ENCODE measurements at places on chromosomes 5 and 9.
A peak's percentile ranks its signal among the peaks of the same experiment; 100 is the strongest.

DNA sequence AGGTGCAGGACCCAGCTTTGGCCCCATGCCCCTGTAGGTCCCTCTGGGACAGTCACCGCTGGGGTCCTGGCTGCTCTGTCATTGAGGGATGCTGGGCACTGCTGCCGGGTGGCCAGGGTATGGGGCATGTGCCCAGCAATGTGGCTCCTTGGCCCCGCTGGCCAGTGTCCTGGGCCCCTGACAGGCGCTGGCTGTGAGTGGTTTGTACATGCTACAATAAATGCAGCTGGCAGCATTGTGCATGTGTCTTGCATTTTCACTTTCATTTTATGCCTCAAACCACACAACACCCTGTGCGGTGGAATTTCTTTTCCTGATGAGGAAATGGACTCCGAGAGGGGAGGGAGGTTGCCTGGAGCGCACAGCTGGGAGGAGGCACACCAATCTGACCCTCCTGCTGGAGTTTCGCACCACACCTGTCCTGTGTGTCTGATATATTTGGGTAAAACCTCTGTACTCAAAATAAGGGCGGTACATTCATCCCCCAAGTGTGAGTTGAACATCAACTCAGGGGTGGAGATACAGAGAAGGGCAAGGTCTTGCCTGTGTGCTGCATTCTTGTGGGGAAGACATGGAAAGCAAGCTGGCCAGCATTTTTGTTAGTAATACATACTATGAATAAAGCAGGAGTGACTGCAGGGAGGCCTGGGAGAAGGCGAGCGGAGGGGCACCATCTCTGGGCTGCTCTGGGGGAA is 11.7 kb downstream of the TSPAN17 start:
- no peak for DNase-seq

GRCh38 chr5:179337796-179338676 is 7.2 kb downstream of the ADAMTS2 start:
- no peak for DNase-seq

GRCh38 chr9:87713278-87713987 is 12.5 kb upstream of the CTSL start:
- DNase-seq: peak; percentile 94

GRCh38 chr5:25694801-25695200 is 1050.0 kb upstream of the CDH10 start:
- DNase-seq: no peak

DNA sequence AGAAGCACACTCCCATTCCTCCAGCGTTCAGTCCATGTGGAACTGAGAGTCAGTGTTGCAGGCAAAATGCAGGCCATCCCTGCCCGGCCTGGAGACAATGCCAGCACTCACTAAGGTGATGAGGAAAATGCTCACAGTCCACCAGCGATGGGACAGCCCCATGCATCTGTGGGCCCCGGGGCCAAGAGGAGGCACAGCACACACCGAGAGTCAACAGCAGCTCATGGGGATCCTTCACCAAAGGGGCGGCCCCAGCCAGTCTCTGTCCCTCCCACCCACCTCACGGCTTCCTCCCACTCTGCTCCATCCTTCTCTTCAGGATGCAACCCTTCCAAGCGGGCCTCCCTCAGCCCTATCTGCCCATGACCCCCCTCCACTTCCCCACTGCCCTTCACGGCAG is 6.2 kb downstream of the SEMA4D start:
- DNase-seq: no peak

DNA sequence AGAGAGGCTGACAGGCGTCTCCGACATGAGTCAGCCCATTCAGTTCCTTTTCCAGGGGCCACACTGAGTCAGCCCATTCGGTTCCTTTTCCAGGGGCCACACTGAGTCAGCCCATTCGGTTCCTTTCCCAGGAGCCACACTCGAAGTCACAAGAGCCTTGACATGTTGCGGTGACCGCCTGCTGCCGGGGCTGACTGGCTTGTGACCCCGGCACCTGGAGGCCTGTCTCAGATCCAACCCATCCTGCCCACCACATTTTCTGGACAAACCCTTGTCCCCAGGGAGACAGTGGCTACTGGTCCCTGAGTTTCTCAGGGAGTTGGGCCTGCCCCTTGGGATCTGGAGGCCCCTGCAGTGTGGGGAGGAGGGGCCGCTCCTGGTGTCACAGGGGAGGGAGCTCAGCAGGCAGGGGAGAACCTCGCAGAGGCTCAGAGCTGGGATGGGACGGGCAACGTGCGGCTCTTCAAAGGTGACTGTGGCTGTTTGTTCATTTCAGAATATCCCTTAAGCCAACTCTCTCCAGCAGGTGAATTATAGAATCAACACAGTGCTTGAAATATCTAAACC is 40.5 kb upstream of the LPCAT1 start:
- DNase-seq: peak; percentile 79

DNA sequence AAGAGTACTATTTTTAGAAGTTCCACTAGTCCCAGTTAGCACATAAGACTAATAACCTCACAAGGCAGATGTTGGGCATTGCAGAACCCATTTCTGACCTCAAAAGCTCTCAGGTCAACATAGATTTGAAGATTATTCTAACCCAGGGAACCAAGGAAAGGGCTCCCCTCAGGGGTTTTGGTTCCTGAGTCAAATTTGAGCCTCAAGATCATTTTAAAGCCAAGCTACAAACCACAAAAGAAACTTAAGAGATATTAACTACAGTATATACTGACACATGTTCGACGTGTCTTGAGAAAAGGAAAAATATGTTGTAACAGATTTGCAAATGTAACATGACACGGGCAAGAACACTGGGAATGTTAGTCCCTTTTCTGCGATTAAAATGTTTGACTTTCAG is 88.6 kb downstream of the GNAQ start:
- peak; percentile 17 for DNase-seq

GRCh38 chr9:90966480-90967144 is 165.0 kb downstream of the SYK start:
- DNase-seq: no peak

- DNase-seq: peak; percentile 52
Observed at GRCh38 chr5:131322926-131323325, 59.1 kb downstream of the CDC42SE2 start.

GRCh38 chr5:135944967-135945560 is 9.7 kb downstream of the LECT2 start:
- peak; percentile 94 for DNase-seq

- no peak for DNase-seq
Observed at GRCh38 chr9:137967280-137967953, 89.8 kb downstream of the CACNA1B start.

- DNase-seq: no peak
Observed at GRCh38 chr5:147481874-147482705, 27.8 kb downstream of the DPYSL3 start.

DNA sequence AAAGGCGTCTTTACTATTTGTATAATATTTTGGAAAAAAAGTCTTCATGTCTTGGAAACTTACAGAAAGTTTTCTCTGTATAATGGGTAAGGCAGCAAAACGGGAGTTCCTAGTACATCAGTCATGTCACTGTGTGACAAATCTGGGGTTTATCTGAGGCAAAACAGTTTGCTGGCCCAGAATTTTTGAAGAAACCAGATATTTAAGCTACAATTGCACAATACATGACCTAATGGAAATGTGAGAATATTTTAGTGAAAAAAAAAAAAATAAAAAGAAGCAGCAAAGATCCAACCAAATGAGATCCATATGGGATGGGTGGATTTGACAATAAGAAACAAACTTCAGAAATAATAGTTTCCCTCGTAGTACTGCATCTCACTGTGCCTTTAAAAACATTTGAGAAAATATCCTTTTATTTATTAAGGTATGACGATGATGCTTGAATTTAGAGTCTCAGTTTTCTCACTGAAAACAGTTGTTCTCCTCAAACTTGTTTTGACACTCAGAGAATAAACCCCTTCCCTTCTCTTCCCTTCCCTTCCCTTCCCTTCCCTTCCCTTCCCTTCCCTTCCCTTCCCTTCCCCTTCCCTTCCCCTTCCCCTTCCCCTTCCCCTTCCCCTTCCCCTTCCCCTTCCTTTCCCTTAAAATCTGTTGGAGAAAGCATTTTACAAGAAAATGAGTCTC is 180.5 kb upstream of the TUT7 start:
- DNase-seq: no peak

GRCh38 chr9:113737517-113738271 is 138.4 kb upstream of the ZNF618 start:
- DNase-seq: peak; percentile 75

- DNase-seq: peak; percentile 74
Observed at GRCh38 chr5:175464074-175464941, 14.1 kb upstream of the SFXN1 start.

- DNase-seq: no peak
Observed at GRCh38 chr5:86613455-86613854, 4.3 kb upstream of the COX7C start.

DNA sequence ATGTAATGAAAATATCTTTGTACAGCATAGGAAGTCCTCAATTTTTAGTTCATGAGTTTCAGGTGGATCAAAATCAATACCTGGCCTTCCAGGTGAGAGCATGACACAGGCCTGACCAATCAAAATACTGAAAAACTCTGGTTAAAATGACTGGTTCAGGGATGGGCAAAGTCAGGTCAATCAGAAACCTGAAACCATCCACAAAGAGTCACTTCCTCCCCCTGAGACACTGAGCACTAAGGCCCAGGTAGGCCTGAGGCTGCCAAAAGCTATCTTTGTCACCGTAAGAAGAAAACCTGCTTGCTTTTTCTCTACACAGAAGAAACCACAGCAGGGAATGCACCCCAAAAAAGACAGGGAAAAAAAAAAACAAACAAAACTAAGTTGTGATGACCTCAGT is 444.8 kb downstream of the TLR4 start:
- no peak for DNase-seq

- DNase-seq: no peak
Observed at GRCh38 chr5:174687503-174687902, 36.9 kb upstream of the MSX2 start.

DNA sequence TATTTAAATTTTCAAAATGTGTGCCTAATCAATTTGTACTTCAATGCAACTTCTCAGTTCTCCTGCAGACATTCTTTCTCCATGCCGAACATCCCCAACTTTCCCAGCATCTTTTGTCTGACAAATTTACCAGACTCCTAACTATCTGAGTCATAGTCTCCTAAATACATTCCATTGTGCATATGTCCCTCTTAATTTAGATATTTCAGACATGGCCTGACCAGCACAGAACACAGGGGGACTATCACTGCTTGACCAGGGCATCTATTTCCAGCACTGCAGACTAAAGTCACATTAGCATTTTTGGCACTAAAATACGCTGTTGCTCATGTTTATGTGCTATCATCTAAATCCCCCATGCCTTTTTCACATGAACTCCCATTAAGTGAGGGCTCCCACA is 71.9 kb downstream of the ITGA1 start:
- peak; percentile 37 for DNase-seq

- DNase-seq: no peak
Observed at GRCh38 chr9:23779220-23779619, 46.8 kb downstream of the ELAVL2 start.

DNA sequence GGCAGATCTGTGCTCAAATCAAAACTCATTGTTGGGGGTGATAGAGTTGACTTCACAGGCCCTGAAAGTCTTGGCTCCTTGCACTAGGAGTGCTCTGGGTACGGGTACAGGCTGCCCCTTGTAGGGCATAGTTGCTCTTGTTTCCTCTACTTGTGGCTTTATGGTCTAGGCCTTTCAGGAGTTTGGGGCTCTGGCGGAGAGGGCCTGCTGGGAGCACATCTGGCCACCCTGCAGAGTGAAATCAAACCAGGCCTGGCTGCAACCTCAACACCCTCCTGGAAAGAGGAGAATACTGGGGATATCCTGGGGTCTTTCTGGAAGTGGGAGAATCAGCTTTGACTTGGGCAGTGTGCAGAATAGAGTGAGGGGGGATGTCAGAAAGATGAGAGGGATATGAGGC is 1.5 kb downstream of the TGFBI start:
- no peak for DNase-seq

DNA sequence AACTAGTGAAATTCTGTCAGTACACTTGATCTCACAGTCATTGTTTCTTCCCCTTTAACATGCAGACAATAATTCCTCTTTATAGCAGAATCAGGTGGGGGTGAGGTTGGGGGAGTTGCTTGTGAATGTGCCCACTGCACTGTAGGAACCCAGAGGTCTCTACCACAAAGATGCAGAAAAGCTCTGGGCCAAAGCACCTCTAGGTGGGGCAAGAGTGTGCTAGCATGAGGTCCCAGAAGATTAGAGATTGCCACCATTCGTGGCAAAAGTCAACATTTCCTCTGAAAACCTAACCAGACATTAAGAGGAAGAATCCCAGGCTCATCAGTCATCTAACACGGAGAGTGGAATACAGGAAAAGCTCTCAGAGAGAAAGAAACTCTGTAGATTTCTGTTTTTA is 74.5 kb downstream of the PTCD2 start:
- peak; percentile 48 for DNase-seq

- peak; percentile 5 for DNase-seq
Observed at GRCh38 chr9:33297432-33297831, 7.1 kb downstream of the NFX1 start.

DNA sequence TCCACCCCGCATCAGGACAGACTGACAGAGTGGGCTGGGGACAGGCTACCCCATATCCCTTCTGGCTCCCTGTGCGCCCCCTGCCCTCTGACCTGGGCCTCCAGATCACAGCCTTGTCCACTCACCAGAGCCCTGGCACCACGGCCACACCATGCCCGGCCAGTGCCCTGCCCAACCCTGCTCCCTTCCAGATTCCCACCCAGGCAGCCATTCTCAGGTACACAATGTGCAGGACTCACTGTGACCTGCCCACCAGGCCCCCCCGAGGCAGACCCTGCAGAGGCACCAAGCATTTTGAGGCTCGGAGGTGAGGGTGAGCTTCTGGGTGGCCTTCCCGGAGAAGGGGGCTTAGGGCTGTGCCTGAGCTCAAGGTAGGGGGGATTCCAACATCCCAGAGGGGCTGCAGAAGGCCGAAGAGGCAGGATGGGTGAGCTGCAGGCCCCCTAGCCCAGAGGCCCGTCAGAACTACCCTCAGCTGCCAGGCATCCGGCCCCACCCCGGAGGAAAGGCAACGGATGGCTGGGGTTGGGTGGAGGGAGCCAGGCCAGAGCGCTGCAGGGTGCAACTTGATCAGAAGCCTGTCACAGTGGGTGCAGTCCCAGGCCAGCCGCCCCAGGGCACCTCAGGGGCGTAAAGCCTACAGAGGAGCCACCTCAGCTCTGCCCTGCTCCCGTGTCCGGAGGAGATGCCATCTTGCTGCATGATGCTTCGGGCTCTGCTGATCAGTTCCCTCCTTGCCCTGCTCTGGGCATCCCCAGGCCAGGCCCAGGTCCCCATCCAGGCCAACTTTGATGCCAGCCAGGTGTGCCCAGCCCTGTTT is at the start of gene LCNL1:
LCNL1 (plus strand) TSS at position 762 of the 820 bp plus-strand sequence. CDS start 594 bp downstream, outside the sequence.
- no peak for DNase-seq

- DNase-seq: peak; percentile 88
Observed at GRCh38 chr5:158414780-158415179, 555.8 kb upstream of the CLINT1 start.
